ENCODE measurements at places on chromosomes 1 and 21.
A peak's percentile ranks its signal among the peaks of the same experiment; 100 is the strongest.

GRCh38 chr1:202811296-202812175 is 782 bp downstream of the PCAT6 start:
- DNase-seq, result no peak

DNA sequence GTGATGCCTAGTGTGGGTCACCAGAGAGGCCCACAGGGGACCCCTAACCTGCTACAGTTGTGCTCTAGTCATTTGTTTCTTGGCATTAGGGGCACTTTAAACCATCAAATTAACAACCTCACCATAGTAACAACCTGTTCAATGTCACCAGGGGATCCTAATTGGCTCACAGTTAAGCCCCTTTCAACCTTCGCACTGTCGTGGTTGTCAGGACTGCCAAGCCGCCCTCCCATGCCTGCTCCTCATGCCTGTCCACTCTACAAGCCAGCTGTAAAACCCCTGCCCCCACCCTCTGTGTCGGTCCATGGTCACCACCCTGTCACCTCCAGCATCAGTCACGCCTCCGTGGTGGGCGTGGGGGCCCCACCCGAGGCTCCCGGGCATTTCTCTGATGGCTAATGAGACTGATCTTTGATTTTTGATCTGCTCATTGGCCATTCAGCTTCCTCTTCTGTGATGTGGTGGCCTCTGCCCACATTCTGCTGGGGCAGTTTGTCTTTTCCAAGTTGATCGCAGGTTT is 96.6 kb downstream of the WDR4 start:
- no peak for DNase-seq

GRCh38 chr1:204017032-204017431 is 55.9 kb upstream of the SOX13 start:
- no peak for DNase-seq

DNA sequence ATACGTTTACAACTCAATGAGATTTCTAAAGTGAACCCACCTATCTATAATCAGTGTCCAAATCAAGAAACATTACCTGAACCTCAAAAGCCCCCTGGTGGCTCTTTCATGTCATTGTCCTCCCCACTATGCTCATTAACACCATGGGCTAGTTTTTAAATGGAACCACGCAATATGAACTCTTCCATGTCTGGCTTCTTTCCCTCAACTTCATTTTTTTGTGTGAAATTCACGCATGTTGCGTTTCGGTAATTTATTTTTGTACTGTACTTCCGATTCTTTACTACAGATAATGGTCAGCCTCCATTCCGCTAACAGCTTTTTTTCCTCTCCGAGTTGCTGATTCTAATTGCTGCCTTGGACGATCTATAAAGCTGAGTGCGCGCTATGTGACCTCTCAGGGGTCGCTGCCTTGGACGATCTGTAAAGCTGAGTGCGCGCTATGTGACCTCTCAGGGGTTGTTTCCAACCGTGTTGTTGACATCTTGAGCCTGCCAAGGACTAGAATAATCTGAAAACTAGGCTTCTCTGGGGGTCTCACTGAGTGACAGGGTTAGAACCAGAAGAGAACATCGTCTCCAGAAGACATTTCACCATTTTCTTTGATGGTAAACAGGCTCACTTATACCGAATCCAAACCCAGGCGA is 1.1 kb upstream of the CACYBP start:
- peak; percentile 69 for DNase-seq

DNA sequence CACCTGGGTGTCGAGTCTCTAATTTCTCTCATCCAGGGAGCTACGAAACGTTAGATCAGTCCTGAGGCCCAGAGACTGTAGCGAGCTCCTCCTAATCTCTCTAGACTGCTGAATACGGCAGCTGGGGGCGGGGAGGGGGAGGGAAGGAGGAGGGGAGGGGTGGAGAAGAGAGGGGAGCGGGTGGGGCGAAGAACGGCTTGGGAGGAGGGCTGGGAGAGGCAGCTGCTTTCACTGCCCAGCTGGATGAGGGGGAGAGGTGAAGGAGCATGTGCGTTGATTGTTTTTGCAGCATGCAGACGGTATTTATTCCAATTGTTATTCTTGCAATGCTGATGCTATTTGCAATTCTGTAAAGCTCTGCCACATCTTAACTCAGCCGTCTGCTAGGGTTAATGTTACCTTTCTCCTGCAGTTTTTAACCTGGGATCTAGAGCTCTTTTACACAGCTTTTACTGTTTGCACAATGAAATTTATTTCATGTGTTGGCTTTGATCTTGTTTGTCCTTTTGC is 790 bp downstream of the DNAJC6 start:
- DNase-seq, result peak; percentile 84

DNA sequence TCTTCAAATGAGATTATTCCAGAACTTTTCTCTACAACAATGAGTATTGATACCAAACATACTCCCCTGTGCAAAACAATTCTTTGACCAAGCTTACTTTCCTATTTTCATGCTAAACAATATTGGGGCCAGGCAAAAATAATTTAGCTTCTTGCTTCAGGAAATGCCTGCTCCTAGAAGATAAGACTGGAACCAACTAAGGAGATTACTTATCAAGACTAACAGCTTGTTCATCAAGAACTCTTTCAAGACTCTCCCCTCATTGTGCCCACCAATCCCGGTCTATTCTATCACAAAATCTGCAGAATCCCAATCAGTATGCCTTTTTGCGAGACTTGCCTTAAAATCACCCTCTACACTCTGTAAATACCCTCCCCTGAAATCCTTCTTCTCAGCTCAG is 536.6 kb downstream of the RWDD3 start:
- DNase-seq, result no peak

DNA sequence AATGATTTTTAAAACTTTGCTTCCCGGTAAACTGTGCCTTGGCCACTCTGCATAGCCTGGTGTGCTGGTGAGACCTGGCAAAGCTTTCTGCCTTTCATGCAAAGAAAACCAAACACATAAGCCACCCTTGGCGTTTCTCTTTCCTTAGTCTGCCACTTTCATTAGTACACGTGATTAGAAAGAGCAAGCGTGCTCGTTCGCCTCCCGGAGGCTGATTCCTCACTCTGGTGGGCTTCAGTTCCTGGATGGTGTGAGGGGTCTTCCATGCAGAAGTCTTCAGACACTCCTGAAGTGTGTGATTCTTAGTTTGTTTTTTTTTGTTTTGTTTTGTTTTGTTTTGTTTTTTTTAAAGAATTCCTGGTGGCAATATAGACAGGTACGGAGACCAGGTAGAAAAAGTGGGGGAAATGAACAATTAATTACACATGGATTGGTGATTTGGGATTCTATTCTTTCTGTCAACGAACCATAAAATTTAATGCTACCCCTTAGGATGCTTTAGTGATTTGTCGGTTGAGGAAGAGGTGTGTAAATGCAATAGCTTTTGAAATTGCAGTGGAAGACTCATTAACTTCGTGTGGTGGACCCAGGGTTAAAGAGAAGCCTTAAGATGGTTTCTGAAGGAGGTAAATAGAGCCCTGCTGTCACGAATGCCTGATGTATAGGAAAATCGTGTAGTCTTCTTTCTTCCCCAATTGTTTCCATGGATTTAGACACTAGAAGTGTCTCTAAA is 2.1 kb downstream of the GALNT2 start:
- DNase-seq, result no peak

GRCh38 chr1:156480411-156481192 is 20.0 kb downstream of the MEF2D start:
- DNase-seq, result no peak
